ENCODE measurements at places on chromosomes 13 and 19.

DNA sequence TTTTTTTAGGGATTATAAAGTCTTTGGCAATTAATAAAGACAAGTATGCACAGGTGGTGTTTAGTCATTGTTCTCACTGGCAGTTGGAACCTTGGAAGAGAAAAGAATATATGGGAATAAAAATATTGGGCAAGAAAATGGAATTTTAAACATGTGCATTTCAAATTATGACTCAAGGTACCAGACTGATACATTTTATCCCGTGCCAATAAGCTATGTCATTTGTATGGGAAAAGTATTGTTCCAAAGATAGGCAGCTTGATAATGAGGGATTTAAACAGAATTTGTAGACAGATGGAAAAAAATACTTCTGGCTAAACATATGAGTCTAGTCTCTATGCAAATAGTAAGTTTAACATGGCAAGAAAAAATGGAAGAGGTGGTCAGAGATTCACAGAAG, 169.5 kb upstream of the UFM1 start:
- no peak for DNase-seq

DNA sequence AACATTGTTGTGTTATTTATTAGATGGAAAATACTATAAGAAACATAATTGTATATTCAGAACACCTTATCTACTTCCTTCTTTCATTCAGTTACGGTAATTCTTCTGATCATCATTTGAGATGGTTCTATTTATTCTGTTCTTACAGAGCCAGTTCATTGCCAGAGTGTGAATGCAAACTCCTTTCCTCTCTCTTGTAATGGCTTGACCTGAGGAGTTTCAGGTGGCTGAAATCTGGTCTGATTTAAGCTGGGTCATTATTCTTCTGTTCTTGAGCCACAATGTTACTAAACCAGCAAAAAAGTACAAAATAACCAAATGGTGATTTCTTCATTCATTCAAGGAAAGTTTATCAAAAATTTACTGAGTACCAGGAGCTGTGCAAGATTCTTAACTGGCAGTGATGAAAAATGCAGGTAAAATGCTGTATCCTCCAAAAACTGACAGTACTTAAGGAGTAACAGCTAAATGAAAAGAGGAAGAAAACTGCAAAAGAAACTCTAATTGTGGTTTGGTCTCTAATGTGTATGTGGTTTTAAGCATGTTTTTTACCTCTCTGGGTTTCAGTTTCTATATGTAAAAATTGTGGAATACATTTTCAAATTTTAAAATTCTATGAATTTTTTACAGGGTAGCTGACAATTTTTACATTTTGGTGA, 182.4 kb upstream of the UFM1 start:
- DNase-seq: no peak

- no peak for DNase-seq
Measured at GRCh38 chr13:77952737-77953136, 34.1 kb upstream of the EDNRB start.

GRCh38 chr19:1901940-1902404, 3.2 kb upstream of the ADAT3 start:
- DNase-seq: no peak

GRCh38 chr13:38590796-38591507, 95.9 kb upstream of the FREM2 start:
- DNase-seq: peak; percentile 95

GRCh38 chr13:33435207-33435606, 149.7 kb upstream of the STARD13 start:
- DNase-seq: no peak

DNA sequence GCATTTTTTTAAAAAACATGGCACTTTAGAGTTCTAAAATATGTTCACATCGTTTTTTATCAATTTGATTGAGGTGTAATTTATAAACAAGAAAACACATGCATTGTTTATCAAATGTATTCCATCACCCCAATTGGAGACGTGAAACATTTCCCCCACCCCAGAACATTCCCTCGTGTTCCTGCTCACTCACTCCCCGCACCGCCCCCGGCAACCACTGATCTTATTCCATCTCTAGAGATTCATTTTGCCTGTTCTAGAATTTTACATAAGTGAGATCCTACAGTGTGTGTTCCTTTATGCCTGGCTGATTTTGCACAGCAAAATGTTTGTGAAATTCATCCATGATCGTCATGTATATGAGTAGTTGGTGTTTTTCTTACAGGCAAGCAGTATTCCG, 50.5 kb upstream of the KCTD15 start:
- DNase-seq: no peak

- peak; percentile 93 for DNase-seq
Measured at GRCh38 chr13:22517544-22517943, 663.2 kb upstream of the SGCG start.

GRCh38 chr13:20002787-20003186, 44.3 kb downstream of the ZMYM2 start:
- no peak for DNase-seq

GRCh38 chr13:99416411-99417121, 84.7 kb upstream of the TM9SF2 start:
- no peak for DNase-seq

DNA sequence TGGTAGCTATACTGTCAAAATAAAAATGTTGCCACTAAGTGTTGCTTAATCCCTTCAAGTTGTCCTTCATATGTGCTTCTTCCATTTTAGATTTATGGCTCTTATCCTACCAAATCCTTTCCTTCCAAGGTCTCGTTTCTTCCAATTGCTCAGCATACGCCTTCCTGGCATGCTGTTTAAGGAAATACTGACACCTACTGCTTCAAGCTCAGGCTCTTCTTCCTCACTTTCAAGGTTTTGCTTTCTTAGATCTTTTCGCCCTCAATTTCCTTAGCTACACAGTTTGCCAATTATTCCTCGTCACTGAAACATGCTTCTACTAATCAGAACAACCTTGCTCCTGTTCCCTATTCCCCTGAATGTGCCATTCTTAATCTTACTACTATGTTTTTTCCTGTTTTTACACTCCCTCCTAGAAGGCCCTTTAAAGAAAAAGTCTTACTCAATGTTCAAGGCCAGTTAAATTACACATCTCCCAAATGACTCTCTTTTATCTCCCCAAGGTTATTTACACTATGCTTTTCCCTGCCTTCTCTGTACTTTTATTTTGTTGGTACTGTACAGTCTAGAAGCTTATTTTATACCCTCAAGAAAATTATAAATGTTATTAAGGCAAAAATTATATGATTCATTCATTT, 343.1 kb downstream of the MZT1 start:
- no peak for DNase-seq

- peak; percentile 48 for DNase-seq
Measured at GRCh38 chr19:15091918-15092753, 10.1 kb downstream of the OR1I1 start.

GRCh38 chr19:21022996-21023395, 2.5 kb downstream of the ZNF430 start:
- DNase-seq: no peak

DNA sequence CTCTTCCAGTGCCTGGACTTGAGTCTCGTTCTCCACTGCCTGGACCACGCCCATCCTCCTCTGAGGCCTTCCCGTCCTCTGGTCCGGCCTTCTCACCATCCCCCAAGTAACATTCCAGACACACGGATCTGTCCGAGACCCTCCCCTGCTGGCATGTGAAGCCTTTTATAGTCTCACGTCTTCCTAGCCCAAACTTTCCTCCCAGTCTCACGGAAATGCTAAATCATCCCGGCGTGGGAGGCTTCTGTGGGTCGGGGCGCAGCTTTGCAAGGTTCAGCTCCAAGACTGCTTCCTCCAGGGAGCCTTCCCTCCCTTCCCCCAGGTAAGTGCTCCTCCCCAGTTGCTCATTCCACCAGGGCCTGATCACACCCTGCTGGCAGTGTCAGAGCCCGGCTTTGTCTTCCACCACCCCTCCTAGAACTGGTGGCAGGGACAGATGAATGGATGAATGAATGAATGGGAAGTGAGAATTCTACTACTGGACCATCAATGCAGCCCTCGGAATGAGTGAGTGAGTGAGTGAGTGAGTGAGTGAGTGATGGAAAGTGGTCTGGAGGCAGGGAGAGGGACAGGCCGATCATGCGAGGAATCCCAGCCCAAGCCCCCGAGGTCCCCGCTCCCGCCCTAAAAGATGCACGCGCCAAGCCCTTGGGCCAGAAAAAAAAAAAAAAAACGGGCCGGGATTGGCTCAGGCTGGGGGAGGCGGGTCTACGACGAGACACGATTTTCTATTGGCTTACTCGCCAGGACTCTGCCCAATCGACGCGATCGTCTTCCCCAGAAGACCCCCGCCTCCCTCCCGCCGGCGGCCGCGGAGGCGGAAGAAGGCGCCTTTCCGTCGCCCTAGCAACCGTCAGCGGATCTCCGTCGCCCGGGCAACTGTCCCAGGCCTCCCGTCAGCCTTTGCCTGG, 9.3 kb downstream of the EPHX3 start:
- DNase-seq: peak; percentile 95

DNA sequence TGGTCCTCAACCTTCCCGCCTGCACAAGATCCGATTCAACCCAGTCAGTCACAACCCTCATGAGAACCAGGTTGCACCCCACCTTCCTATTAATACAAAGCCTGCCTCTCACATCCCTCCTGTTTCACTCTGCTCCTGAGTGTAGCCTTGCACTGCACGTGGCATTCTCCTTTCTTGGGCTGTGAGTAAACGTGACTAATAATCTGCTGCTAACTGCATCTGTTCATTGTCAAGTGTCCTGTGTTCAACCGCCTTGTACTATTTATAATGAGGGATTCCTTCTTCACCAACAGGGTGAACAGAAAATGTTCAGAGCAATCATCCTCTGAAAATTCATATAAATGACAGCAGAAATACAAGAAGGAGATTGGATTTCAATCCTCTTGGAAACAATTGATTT, 1608.2 kb downstream of the SLITRK5 start:
- DNase-seq: no peak

DNA sequence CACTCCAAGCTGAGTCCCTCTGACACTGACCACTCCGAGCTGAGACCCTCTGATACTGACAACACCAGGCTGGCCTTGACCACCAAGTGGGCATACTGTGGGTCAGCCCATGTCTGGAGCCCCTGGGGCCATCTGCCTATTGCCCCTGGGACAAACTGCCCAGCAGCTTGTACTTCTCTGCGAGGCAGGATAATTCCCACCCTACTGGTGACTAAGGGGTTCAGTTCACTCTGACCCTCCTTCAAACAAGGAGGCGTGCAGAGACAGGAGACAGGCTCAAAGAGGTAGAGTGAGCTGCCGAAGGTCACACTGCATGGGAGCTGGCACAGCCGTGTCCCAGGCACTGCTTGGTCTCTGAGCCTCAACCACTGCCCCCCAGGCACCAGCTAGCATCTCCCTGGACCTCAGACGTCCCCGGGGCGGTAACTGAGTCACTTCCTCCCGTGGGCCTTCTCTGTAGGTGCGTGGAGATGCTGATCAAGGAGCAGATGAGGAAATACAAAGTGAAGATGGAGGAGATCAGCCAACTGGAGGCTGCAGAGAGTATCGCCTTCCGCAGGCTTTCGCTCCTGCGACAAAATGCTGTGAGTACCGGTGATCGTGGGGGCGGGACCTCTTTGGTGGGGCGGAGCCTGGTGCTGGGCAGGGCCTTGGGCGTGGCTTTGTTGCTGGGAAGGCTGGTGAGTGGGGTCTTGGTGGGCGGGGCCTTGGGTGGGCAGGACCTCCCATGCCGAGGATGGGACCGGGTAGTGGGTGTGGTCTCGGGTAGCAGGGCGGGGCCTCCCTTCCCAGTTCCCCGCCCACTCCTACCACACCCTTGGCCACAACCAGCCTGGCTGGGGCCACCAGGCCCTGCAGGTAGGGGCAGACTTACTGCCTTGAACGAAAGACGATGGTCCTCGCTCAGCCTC, 5.8 kb upstream of the USE1 start:
- DNase-seq: no peak

DNA sequence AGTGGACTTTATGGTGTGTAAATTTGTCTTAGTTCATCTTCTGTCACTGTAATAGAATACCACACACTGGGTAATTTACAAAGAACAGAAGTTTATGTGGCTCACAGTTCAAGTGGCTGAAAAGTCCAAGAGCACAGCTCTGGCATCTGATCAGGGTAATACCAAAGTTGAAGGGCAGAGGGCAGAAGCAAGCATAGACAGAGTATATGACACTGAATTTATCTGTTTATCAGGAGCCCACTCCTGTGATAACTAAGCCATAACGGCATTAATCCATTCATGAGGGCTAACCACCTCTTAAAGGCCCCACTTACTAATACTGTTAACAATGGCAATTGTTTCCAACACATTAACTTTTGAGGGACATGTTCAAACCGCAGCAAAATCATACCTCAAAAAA, 4.0 kb upstream of the RFXAP start:
- no peak for DNase-seq

DNA sequence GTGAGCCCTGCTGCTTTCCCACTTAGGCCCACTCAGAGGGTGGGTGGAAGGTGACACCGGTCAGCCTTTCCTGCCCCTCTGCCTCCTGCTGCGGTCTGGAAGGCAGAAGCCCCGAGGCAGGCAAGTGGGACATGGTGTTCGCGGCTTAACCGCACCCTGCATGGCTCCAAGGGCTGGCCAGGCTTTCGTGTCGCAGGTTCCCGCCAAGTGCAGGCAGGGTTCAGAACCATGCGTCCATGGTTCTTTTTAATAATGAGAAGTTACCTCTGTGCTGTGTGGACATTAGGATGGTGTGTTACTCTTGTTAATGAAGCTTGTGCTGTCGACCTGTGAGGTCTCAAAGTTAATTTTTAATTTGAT, 986 bp downstream of the DGKH start:
- DNase-seq: no peak

All from NCI-H1092 treated with DMSO at 0.1 percent for 48 hours (cell line).